ENCODE measurements at places on chromosomes 5 and 9.

GRCh38 chr5:176180781-176181180, 57.4 kb upstream of the SIMC1 start:
- DNase-seq, result no peak

- DNase-seq, result no peak
These were observed 151.8 kb downstream of the MUSK start for GRCh38 chr9:110820381-110820780.

- DNase-seq, result no peak
These were observed 49.4 kb downstream of the RAPGEF1 start for GRCh38 chr9:131690462-131690861.

DNA sequence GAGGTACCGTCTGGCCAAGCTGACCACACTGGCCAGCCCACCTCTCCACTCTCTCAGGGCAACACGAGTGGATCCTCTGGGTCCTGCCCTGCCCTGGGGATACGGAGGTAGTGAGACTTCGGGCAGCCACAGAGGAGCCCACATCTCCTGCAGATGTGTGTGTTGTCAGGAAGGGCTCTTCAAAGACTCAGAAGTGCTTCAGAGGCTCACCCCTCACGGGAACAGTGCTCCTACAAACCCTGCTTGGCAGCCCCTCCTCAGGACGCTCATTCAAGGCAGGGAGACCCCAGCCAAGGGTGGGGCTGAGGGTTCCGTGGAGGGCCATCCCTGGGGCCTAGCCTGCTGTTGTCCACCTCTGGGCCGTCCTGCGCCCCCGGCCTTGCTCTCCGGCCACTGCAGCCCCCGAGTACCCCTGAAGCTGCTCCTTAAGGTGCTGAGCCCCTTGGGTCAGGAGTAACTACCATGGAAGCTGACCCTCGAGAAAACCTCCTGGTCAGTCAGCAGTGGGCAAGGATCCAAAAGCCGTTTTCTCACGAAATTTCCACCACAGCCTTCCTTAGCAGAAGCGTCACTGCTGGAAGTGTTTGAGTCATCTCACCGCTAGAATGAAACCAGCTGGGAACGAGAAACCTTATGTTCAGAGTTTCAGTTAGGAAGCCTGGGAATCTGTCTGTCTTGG, 23.2 kb upstream of the LRRC14B start:
- peak; percentile 82 for DNase-seq

DNA sequence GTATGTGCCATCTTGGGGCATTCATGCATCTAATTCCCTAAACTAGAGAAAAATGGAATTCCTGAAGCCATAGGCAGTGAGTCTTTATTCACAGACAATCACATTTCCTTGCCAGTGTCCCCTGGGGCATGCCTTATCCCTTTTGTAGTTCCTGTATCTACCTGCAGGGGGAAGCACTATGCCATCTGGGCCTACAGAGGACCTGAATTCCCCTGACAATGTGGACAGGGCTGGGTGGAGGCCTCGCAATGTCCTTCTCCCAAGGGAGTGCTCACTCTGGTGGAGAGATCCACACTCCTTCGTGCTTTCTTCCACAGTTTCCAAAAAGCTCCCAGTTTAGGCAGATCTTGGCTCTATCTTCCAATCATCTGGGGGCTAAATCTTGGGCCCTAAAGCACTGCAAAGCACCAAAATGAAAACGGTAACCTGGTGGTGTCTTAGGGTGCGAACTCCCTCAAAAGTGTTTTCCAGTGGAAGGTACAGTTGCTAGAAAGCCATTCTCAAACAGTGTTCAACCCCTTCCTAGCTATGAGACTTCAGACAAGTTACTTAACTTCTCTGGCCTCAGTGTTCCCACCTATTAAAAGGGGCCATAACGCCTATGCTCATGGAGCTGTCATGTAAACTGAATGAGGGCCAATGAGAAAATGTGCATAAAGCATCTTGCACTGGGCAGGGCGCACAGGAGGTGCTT, 17.5 kb downstream of the WHRN start:
- DNase-seq, result peak; percentile 51

DNA sequence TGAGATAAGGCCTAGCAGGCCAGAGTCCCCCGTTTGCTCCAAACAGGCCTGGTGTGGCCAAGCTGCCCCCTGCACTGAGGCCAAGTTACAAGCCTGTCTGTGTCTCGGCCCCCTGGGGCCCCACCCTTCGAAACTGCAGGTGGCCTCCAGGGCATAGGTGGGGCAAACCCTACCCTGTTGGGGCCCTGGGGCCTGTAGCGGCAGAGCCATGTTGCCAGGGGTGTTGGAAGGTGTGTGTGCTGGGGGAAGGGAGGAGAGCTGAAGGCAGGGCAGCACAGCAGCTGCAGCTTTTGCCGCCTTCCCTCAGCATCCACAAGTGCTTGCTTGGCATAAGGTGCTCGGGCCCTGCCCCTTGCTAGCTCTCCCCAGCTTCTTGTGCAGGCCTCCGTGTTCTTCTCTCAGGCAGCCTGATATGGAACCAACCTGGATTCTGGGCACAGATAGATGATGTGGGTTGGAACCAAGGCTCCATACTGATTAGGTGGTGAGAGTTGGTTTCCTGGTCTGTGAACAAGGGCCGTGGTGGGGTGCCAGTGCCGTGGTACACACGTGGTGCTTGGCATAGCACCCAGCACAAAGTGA, 12.7 kb downstream of the IRF1 start:
- no peak for DNase-seq

DNA sequence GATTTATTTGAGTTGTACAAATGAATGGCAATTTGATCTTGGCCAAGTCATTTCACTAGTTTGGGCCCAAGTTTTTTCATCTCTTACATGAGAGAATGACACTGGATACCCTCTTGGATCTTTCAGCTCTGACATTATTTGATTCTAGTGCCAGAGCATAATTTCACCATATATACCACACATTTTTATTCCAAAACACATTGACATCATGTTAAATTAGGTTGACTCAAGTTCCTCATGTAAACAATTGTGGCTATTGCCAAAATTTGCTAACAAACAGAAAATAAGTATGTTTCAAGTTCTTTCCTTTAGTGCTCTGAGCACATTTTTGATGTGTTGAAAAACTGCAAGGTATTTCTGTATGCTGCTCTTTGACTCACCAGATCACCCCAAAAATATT, 375.8 kb downstream of the ZNF608 start:
- no peak for DNase-seq
